ENCODE measurements at places on chromosomes 1 and 21. TPM values are rescaled to one million over a fixed set of nuclear protein-coding genes. Genes with fewer than 3 reads are reported as not detected.

DNA sequence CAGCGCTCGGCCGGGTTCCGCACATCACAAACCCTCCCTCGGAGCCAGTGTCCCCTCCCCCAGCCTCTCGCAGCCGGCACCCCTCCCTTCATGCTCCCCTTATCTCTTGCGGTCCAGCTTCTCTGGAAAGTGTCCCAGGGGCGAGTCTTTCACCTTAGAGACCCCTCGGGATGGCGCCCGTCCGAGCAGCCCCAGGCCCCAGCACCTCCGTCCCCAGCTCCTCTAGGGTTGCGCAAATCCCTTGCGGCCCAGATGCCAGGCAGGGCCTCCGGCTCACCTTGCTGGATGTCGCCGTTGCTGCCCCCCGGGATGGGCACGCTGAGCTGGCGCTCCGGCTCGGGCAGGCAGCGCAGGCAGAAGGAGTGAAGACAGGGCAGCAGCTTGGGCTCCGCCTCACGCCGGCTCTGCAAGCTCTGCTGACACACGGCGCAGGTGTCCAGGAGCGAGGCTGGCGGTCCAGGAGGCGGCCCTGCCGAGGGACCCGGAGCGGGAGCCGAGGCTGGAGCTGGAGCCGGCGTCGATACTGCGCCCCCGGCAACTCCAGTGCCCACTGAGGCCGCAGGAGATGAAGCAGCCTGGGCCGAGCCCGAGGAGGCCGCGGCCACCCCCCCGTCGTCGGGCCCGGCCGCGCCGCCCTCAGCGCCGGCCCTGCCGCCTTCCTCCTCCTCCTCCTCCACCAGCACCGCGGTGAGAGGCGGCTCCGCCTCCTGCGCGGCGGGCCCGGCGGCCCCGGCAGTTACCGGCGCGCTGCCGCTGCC, 550 bp downstream of the TRIM33 start:
- DNase-seq, result peak; percentile 63

DNA sequence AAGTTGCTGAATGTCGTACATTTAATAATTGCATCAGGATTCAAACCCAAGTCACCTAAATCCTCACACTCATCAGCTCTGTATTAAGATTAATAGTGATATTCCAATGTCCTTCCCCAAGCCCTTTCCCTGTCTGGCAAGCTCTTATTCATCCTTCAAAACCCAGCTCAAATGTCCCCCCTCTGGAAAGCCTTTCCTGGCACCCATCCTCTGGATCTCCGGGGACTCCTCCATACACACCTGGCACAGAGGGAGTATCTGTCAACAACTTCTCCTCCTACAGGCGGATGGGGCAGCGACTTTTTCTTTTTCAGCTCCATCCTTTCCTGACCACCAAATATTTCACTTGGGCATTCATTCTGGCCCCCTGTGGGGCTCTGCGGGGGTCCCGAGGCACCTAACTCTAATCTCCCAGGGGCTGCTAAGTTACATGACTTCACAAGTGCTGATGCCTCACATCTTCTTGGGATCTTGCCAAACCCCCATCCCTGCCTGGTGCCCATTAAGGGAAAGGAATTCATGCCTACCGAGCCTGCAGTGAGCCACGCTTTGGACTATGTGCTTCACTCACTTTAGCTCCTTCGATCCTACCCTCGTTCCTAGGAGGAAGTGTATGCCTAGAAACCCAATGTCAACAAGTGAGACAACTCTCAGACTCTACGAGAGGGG, 15.2 kb downstream of the TINAGL1 start:
- no peak for DNase-seq

GRCh38 chr1:61432616-61433388, 292.1 kb downstream of the TM2D1 start:
- no peak for DNase-seq

GRCh38 chr1:53590531-53591515, 131.6 kb downstream of the DMRTB1 start:
- DNase-seq, result no peak

GRCh38 chr1:62728963-62729362, 40.8 kb upstream of the DOCK7 start:
- DNase-seq, result no peak

GRCh38 chr1:234542211-234542850, 63.4 kb upstream of the TARBP1 start:
- peak; percentile 57 for DNase-seq

DNA sequence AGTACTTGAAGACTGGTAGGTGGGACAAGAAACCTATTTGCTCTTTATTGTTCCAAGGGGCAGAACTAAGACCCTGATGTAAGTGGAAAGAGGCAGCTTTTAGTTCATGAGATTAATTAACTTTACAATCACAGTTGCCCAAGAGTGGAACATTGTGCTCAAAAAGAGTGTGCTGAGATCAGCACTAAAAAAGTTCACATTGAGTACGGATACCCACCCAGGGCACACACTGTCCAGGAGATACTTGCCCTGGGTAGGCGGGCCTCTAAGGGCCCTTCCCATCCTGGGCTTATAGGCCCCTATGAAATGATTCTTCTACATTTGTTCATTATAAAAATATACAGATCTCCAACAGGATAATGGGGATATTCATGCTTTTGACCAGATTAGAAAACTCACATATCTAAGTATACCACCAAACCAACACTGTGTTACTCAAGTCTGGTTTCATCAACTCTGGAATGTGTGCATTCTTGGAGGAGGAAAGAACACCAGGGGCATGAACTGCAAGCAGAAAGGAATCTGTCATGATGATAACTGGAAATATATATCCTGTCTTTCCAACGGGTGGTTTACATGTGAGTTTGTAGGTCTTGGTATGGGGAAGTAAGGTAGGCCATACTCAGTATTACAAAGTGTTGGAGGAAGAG, 626.2 kb downstream of the SMYD3 start:
- no peak for DNase-seq

GRCh38 chr1:107572674-107573211, 392.2 kb downstream of the VAV3 start:
- no peak for DNase-seq

DNA sequence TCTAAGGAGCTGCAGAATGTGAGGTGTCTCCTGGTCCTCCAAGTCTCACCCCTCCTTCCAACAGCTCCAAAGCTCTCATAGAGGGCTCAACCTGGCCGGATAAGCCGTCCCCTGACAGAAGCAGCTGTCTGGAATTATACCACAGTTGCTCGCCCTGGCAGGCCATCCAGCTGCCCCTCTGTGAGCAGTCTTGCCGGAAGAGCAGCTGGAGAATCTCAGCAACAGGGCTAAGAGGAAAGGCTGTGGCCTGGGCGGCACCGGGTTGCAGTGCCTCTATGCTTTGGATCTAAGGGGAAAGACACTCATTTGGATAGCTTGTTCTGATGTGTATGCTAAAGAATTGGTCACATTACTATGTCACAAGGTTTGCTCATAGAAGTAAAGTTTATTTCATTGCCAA, 12.4 kb downstream of the TMCC2 start:
- peak; percentile 77 for DNase-seq

DNA sequence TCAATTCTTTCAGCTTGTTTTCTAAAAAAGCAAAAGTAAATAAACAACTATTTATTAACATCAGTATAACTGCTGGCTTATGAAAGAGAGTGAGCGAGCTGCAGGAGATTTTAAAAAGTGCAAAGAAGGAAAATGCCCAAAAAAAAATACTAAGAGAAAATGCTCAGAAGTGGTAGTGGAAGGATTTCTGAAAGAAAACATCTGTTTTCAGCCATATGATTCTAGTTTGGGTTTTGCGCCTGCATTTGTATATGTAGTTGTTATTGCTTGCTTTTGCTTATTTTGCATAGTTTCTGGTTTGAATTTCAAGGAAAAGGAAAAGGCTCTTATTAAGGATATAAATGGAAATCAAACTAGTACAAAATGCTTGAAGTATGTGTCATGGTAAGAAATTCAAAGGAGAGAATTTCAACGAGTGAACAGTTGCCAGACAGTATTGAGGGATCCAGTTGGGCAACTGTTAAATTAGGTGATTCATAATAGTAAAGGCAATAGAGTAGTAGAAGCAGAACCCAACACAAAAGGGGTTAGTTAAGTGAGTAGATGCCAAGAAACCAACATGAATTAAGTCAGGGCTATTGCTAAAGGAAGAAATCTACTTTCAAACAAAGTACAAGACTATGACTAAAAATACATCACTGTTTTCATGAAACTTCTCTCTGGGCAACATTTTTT, 1.2 kb downstream of the GBP5 start:
- no peak for DNase-seq

- no peak for DNase-seq
Measured at GRCh38 chr1:12368646-12369045, 138.8 kb downstream of the VPS13D start.

DNA sequence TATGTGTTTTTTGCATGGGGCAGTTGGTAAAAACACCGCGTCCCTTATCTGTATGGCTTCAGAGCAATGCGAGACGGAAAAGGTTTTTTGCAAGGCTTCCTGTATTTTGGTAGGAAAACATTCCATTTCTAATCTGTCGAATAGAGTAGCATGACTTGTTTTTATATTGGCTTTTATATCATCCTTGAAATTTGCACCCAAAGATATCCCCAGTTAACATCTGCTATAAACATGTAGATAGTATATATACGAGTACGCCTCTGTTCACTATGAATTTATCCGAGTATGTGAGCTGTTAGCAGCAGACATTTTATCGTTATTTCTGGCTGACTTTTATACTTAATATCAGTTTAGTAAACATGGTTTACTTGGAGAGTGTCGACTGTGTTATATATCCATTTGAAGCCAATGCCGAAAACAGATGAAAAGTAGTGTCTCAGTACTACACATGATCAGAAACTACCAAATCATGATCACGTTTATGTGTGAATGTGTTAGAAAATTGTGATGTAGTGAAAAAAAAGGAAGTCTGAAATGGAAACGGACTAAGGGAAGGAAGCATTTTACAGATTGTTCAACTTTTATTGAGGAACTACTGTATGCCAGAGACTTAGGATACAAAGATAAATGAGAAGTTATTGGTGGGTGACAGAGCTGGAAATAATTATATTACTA, 1.0 kb downstream of the LEPR start:
- no peak for DNase-seq

DNA sequence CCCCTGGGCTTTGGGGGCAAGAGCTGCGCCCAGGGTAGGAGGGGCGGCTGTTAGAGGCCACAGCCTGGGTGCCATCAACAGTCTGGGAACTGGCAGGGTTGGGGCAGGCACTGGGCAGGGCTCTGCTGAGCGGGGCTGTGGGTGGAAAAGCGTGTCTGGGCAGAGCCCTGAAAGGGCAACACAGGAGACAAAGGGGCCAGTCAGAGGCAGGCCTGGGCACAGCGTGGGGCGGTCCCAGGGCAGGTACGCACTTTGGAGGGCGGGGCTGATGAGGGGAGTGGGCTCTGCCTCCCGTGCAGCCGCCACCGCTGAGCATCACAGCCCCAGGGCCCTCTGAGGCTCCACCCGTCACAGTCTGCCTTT, 13.9 kb downstream of the CELSR2 start:
- no peak for DNase-seq

DNA sequence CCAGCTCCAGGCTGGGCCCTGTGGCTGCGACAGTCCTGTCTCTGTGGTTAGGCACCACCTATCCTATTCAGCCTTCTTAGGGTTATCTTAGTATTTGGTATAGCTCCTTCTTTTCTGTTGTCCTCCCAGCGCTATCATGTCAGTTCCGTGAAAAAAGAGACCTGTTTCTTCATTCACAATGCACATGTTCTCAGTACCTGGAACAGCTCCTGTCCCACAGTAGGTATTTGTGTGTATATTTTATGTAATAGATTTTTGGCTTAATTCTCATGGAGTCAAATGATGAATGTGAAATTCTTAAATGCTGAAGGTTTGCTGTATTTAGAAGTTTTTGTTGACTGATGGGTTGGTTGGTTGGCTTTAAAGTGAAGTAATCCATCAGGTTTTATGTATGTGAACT, 279.7 kb downstream of the ST6GALNAC3 start:
- DNase-seq, result no peak

DNA sequence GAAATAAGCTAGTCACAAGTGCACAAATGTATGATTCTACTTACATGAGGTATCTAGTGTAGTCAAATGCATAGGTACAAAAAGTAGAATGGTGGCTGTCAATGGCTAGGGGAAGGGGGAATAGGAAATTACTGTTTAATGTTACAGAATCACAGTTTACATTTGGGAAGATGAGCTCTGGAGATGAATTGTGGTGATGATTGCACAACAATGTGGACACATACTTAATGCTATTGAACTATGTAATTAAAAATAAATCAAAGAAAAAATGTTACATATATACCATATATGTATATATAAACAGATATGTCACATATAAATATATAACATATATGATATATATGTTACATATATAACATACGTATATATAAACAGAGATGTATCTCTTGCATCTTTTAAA, 39.4 kb downstream of the VAV3 start:
- DNase-seq, result no peak

DNA sequence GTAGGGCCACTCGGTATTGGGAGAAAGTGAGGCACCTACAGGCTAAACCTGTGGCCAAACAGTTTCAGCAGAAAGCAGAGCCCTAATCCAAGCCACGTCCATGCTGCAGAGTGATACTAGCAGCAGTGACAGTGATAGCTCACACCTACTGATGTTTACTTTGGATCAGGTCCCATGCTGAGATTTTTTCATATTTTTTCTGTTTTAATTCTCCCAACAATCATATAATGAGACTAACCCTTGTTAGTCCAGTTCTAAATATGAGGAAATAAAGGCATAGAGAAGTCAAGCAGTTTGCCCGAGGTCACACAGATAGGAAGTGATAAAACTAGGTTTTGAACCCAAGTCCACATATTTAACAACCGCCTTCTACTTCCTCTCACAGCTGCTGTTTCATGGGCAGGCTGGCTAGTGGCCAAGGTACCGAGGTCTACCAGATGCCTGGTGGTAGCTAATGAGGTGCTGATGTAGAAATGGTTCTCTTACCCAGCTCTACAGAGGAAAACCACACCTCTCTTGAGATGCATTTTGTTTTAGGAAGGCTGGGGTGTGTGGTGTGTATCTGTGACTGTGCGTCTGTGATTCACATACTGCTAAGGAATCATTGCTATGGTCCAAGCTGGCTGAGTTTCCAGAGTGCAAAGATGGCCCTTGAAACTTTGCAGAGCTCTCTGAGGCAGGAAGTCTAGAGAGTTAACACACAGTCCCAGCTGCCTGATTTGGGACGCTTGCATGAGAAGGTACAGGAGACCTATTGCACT, 80.3 kb upstream of the ARTN start:
- peak; percentile 50 for DNase-seq

DNA sequence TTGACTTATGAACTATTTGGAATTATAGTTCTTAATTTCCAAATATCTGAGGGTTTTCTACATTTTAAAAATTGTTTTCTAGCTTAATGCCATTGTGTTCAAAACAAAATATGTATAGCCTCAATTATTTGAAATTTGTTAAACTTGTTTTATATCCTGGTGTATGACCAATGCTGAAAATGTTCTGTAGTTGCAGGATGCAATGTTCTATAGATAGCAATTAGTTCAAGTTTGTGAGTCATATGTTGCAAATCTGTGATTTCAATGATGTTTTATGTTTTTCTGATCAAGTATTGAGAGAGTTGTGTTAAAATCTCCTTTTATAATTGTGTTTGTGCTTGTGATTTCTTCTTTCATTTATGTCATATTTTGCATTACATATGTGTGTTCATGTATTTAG, 517.5 kb downstream of the ADGRL2 start:
- no peak for DNase-seq

Gene SH3BP5L
- 52.7 TPM for polyA plus RNA-seq

Gene XKR8
- polyA plus RNA-seq, result 5.2 TPM

Gene GPR52
- 0.08 TPM for polyA plus RNA-seq

Gene PADI4
- polyA plus RNA-seq, result 0.52 TPM

Gene OVAAL
- polyA plus RNA-seq, result not detected

Gene SPRR2F
- not detected for polyA plus RNA-seq

Gene ELF3
- polyA plus RNA-seq, result 0.25 TPM
